AG08395 (cell line): ENCODE measurements at places on chromosomes 3 and 15.

DNA sequence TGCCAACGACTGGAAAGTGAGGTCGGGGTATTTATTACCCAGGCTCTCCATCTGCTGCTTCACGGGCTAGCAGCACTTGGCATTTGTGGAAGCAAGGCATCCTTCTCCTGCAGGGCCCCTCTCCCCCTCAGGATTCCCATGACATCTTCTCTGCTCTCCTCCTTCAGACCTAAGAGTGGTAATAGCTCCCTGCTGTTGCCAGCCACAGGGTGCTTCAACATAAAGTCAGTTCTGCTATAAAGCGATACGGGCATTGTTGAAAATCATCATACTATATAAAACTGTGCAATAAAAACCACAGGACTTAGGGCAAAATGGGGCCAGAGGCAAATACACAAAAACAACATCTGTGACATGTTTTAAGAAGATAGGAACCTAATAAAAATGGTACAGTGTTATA is 391.8 kb upstream of the ADAMTS9 start:
- DNase-seq, result no peak

- no peak for DNase-seq
These were observed 36.1 kb downstream of the SELENOT start for GRCh38 chr3:150639262-150639661.

GRCh38 chr3:169615833-169616232 is 47.7 kb downstream of the MECOM start:
- DNase-seq, result no peak

DNA sequence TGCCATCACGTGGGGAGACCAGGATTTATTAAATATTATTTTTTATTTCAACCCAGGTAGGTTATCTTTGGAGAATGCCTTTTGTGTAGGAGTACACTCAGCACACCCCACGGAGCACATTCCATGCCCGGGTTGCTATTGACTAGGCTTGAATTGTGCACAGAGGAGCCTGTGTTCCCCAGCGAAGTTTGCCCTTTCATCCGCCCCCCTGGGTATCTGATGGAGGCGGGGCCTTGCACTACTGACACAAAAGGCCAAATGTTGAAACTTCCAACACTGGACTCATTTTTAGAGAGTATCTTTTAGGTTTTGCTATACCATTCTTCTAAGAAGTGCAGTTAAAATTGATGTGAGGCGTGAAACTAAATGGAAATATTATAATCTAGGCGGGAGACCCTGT is 39.3 kb upstream of the PPP4R2 start:
- no peak for DNase-seq

DNA sequence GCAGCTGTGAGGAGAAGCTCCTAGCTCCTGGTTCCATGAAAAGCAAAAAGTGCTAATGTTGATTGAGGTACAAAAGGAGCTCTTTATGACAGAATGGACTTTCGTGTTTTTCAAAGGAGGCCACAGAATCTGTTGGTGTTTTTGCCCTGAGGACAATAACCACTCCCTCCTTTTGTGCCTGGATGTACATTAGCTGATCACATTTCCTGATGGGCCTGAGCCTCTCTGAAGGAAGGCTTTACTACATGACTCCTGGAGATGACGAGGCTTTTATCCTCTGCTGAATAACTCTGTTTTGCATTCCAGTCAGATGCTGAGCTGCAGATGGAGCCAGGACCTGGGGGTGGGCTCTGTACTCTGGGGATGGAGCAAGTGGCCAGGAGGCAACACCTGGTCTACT is 301.9 kb downstream of the CACNA2D3 start:
- DNase-seq, result no peak

- no peak for DNase-seq
These were observed 56.0 kb upstream of the LINGO1 start for GRCh38 chr15:77688693-77689092.

GRCh38 chr3:111803123-111803593 is 55.9 kb upstream of the PHLDB2 start:
- peak; percentile 88 for DNase-seq

DNA sequence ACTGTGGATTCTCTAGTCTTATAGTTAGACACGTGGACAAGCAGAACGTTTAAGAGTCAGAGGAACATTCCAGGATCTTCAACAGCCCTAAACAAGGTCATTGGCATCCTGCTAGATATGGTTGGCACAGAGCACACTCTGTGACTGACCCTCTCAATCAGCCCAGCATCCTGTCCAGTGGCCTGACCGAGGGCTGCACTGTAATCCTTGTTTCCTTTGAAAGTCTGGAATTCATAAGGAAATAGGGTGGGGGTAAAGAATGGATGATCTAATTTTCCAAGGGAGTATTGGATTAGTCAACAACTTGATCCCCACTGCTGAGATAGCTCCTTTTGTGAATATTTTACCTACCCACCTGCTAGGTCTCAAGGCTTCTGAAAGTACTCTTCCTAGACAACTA is 94.5 kb upstream of the DLG1 start:
- DNase-seq, result peak; percentile 3

- DNase-seq, result peak; percentile 79
These were observed 2.3 kb downstream of the LRRC28 start for GRCh38 chr15:99253381-99254090.

DNA sequence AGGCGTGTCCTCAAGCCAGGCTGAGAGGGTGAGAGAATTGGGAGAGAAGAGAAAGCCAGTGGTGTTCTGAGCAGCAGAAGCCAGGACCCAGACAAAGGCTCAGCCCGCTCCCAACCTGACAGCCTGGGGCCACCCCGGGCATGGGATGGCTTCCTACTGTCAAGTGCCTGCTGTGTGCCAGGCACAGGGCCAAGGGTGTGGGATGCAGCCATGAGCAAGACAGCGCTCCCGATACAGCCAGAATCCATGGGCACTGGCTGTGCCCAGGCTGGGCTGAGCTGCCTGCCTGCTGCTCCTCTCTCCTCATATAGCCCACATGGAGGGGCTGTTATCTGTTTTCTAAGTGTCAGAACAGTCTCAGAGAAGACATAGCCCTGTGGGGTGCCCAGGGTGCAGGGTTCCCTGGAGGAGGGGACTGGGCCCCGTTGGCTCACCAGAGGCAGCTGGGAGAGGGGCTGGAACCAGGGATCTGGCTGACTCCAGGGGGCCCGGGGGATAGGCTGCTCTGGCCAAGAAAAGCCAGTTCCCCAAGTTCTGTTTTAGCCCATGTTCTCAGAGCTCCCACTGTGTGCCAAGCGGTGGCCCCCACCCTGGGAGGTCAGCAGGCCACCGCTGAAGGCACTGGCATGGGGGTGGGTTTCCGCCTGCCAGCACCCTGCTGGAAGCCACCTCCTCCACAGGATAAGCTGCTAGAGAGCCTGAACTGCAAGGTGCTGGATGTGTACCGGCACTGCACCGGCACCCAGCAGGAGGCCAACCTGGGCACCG is 39.0 kb downstream of the CFAP100 start:
- no peak for DNase-seq

DNA sequence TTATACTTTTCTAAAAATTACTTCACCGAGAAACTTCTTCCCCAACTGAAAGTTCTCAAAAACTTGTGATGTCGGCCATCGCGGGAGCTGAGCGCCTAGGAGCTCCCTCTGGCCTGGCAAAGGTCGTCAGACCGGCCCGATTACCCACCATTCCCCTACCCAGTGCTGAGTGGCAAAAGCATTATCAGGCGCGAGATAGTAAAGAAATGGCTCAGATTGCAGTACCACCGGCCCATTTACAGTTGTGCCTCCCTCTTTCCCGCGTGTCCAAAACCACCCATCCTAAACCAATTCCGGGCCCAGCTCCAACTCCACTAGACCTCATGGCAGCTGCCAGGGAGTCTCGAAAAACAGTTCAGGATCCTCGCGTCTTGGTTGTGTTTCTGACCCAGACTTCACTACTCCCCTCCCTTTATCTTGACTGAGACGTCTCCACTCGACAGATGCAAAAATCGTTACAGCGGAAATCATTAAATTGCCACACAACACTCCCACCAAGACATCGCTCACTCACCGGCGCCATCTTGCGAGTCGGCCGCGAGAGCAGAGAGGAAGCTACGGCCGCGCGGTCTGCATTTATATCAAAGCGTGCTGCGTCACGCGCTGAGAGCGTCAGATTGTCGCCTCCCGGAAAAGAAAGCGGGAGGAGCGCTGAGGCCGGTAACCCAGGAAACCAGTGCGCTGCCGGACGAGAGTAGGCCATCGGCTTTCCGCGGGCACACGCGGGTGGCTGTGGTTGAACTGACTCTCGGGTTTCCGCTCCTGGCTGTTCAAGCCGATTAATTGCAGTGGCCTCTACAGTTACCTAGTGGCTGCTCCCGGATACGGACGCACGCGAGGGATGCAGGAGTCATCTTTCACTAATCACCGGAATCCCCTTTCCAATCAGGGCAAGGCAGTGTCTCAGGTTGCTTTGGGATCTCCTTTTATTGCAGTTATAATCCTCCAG is at the start of gene RPL22L1:
TSS of gene RPL22L1 (minus strand) at position 551 of the 949 bp plus-strand sequence. CDS start at position 523, 28 bp downstream.
- DNase-seq, result peak; percentile 95

DNA sequence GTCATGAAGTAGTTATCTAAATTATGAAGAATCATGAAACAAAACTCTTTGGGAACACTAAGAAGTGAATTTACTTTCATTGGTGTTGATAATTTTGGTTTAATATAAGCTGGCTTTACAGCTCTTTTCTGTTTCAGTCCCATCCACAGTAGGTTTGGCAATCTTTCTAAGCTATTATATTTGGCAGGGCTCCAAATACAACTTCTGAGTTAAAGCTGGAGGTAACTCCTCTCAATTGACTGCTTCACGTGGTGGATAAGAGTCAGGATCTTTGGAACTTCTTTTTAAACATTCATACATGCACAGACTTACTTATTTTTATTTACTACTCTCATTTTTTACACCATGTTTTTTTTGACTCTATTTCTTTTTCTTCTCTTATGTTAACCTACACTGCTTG is 106.5 kb upstream of the EPHA3 start:
- DNase-seq, result no peak

GRCh38 chr3:131326307-131326706 is 55.3 kb upstream of the NUDT16 start:
- peak; percentile 39 for DNase-seq

DNA sequence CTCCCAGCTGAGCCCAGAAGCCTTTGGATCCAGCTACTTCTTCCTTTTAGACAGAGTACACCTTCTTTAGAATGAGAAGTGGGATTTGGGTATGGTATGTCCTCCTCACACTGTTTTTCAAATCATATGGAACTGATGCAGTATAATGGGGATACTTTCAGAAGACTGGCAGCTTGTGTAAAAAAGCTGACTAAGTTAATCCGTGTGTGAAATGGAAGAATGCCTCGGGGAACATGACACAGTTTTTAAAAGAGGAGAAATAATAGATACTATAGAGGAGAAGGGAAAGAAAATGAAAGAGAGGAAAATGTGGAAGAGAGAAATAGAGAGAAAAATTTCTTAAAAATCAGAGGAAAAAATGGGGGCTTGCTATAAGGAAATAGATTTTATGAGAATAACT is 47.7 kb downstream of the TUSC7 start:
- no peak for DNase-seq

DNA sequence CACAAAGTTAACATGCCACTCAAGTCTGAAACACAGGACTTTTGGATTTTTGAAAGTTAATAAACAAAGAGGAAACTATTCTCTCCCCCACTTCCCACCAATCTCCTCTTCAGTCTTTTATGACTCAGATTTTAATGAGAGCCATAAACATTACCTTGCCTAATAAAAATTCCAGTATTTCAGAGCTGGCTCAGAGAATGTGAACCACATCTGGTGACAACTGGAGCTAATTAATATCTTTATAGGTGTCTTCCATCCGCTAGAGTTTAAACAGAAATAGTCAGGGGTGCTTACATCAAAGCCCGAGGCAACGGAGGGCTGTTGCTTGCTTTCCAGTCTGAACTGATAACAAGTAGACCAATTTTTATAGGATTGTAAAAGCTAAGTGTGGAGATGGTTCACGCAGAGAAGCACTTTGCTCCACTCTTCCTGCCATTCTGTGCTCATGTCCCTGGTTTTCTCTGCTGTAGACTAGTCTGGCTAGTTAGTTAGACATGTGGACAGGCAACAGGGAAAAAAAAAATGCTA is 363.6 kb downstream of the NR2F2 start:
- no peak for DNase-seq

GRCh38 chr15:79595995-79596622 is 164.0 kb downstream of the MINAR1 start:
- peak; percentile 91 for DNase-seq

GRCh38 chr15:51062736-51063135 is 32.0 kb downstream of the TNFAIP8L3 start:
- DNase-seq, result no peak

DNA sequence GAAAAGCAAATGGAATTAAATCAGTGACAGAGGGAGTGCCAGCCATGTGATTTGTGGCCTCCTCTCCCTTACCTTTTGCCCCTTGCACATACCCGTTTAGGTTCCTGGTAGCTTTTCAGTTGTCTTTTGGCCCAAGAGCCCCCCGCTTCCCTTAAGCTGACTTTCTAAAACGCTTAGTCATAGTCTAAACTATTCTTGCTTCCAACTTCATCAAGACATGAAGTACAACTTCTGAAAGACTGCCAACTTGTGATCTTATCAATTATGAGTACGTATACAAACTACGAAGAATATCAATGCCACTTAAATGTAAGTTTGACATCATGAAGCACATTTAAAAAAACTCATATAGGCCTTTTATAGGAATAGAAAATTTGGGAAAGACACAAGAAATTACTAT is 61.9 kb downstream of the EIF3J start:
- DNase-seq, result no peak

GRCh38 chr3:124837730-124838186 is 49.4 kb downstream of the ITGB5 start:
- peak; percentile 66 for DNase-seq

DNA sequence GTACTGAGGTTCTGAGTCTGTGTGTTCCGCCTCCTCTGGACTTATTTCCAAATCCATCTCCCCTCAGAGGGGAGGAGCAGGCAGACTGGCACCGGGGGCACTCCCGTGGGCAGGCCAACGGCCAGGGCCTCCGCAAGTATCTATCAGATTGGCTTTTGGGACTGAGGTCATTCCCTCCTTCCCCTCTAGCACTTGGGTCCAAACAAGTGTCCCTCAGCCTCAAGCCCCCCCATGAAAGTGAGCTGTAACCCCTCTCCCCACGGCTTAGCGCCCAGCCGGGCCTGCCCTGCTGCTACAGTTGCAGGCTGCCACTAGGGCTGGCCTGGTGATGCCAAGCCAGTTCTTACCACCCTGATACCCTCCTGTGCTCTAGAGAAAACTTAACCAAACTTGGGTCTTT is 17.4 kb downstream of the ITGA11 start:
- no peak for DNase-seq

DNA sequence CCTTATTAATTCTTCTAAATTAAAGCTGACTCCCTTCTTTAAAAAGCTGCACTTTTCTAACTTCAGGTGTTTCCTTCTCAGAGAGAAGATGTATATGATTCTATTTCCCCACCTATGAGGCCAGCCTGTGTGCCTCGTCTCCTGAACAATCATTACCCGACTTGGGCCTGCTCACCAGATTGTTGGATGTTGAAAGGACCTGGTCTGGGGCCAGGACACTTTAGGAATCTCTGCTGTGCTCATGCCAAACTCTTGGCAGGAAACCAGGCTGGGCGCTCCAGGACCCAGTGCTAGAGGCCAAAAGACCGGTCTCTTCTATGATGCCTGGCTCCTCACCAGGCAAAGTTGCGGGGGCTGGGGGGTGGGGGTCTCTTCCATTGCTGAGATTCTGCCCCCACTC is 16.9 kb upstream of the LRRC31 start:
- peak; percentile 61 for DNase-seq

- DNase-seq, result peak; percentile 71
These were observed 25.6 kb upstream of the LDHAL6B start for GRCh38 chr15:59180945-59181600.

GRCh38 chr3:47002171-47003055 is 22.9 kb downstream of the NBEAL2 start:
- no peak for DNase-seq

GRCh38 chr3:185402561-185402960 is 39.6 kb downstream of the MAP3K13 start:
- DNase-seq, result peak; percentile 24
